ENCODE measurements at places on chromosomes 4 and X.

DNA sequence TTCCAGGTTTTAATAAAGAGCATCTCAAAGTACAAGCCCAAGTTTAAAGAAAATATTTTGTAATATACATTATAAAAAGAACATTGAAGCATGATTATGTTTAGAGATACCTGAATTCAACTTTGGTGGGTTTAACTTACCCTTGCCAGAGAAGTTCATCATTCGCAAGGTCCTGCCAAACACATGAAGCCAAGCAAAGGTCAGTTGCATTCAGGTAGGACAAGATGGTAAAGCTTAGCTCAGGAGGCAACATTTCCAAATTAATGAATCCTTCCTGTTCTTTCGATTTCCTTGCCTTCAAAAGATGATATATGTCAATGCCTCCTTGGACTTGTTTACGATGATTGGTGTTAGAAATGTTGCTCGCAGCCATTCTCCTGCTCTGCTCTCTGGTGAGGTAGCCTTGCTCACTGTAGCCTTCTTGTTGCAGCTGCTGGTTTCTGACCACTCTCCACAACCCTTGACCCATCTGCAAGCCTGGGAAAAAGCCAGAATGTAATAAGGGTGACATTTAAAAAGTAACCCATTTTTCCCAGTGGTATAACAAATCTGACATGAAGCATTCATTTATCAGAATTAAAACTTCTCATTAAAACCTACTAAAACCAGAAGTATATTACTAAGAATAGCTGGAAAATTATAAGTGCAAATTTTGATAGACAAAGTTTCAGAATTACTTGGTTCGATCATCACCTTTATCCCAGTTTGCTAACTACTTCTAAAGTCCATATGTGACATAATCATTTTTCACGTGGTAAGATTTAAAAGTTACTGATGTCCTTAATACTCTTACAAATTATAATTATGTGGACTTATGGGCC is 20.6 kb downstream of the FBXO8 start:
- DNase-seq, result no peak

DNA sequence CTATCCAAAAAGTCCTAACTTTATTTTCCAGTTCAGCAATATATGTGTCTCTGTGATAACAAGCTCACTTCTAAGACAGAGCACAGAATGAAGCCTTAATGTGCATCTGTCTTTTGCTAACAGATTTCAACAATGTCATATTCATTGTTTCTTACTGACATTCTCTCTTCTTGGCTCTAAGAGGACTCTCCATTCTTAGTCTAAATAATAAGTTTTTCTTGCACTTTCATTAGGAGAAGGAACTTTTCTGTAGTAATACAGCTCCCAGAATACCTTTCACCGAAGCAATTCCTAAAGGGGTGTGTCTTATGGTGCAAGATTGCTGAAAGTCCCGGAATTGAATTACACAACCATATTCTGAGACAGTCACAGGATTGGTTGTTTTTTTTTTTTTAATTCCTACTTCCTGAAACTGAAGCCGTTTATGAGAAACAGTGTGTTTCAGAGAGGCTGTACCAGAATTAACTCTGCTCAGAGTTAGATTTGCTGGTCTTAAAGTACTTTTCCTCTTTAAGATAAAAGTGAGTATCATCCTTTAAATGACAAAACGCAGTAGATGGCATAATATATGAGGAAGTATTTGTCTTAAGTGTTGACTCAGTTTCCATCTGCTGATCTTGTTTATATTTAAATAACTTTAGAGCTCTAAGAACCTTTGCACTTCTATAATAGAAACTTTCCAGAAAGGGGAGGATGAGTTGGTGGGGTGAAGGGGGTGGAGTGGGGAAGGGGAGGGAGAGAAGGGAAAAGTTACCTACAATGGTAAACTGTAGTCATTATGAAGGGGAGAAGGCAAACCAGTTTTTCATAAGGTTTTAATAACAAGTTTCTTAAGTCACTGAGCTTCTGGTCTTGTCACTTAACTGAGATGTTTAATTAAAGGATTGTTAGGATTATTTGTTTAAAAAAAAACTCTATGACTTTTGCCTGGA is at the start of gene ALPK1:
ALPK1 (plus strand) TSS at position 421 of the 932 bp plus-strand sequence.
- DNase-seq, result no peak

DNA sequence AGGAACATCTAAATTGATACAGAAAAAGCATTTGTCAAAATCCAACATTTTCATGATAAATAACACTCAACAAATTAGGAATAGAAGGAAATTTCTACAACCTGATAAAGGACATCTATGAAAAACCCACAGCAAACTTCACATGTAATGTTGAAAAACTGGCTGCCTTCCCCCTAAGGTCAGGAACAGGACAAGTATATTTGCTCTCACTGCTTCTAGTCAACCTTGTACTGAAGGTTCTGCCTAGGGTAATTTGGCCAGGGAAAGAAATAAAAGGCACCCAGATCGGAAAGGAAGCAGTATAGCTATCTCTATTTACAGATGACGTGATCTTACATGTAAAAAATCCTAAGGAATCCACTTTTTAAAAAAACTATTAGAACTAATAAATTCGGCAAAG is 97.1 kb upstream of the USP9X start:
- no peak for DNase-seq

GRCh38 chr4:120554086-120554485 is 368.4 kb downstream of the PRDM5 start:
- no peak for DNase-seq

DNA sequence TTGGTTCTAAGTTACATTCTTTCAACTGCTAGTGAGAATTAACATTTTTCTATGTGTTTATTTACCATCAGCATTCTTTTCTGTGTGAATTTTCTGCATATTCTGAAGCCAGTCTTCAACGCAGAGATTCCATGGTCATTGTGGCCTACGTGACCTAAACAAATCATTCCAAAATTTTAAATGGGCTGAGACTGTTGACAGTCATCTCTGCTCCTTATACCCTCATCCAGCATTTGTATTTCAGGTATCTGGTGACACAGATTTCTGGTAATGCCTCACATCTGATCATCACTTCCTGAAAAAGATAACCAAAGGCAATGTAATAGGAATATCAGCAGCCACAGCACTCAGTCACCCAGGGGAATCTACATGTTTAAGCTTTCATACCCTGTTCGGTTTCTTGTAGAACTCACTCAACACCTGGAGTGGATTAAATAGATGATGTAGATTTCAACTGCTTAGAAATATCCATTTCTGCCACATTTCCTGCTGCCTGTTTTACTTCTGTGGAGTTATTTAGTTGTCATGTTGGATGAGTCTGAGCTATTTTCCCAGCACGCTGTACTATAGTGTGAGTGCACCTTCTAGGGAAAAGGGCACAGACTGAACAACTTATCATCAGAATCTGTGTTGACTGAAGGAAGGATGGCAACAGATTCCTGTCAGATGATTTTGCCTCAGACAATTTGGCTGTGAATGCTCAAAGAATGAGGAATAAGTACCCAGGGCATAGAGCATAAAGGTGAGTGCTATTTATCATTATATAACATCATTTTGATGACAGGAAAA is 73.0 kb upstream of the HPGD start:
- DNase-seq, result no peak

- no peak for DNase-seq
Observed at GRCh38 chr4:108488865-108489264, 131.5 kb upstream of the RPL34 start.

GRCh38 chr4:88014386-88014905 is 7.0 kb downstream of the PKD2 start:
- DNase-seq, result no peak

DNA sequence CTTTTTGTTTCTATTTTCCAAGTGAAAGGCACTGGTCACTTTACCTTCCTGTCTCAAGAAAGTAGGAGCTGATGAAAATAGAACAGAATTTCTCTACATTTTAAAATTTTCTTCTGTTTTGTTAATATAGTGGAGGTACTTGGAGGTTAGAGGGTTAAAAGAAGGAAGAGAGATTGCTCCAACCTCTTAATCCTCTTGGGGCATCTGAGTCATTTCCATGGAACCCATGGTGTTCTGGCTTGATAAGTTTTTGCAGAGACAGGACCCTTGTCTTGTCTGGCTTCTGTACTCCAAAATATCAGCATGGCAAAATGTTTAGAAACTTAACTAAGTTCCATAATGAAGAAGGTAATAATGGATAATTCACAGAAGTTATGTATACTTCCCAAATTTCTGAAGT is 727.2 kb downstream of the C4orf33 start:
- no peak for DNase-seq

GRCh38 chr4:22498866-22499265 is 17.0 kb downstream of the ADGRA3 start:
- DNase-seq, result no peak

DNA sequence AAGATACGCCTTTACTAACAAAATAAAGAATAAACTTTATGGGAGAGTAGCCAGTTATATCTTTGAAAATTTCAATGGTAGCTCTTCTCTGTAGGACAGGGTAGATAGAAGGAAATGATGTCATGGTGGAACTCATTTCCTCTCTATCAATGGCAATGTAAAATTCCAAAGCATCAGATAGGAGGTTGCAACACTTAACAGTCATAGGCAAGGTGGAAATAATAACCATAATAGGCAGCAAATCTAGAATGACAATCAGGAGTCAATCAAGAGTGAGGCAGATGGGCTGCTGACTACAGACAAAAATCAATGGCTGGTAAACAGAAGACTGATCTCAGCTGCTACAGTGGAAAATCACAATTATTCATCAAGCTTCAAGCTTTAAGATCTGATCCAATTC is 53.9 kb upstream of the TET2 start:
- no peak for DNase-seq

DNA sequence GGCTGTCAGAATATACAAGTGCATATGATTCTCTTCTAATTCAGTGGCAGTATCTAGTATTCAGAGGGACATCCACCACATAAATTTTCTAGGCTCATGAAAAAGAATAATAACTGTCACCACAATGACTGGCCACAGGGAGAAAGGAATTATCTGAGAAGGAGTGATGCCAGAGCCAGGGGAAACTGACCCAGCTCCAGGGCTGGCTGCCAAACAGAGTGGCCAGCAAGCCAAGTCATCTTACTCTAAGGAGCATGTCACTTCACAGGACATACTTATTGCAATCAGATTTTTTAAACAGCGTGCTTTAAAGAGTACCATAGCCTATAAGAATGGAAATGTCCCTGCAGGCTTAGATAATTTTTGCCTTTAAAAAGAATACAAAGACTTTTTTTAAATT is 5.8 kb upstream of the SEPTIN11 start:
- no peak for DNase-seq

DNA sequence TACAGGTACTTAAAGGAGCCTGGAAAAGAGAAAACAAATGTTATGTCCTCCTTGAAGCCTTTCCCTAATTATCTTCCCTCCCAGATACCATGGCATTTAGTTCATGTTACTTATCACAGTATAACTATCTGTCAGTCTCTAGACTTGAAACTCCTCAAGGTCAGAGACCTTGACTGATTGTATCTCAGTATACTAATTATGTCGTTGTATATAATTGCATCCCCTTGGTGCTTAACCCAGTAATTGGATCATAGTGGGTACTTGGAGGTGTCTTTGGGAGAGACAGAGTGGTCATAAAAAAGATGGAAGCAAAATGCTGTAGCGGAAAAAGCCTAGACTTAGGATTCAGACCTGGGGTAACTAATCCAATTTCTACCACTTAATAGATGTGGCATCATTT is 8.1 kb downstream of the IGBP1 start:
- DNase-seq, result no peak

- DNase-seq, result no peak
Observed at GRCh38 chr4:20625426-20625825, 74.8 kb upstream of the PACRGL start.

DNA sequence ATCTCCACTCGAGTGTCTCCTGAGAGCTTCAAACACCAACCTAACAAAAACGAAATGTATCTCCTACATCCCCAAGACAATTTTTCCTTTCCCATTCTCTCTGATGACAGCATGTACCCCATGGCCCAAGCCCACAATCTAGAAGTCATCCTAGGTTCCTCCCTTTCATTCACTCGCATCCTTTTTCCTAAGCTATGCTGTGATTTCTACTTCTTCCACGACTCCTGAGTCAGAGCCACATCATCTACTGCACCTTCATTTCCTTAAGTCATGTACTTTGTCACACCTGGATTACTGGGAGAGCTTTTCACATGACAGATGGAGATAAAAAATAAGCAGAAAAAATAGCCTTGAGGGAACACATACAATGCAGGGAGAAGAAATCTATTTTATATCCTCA is 20.1 kb downstream of the C4orf36 start:
- DNase-seq, result no peak

DNA sequence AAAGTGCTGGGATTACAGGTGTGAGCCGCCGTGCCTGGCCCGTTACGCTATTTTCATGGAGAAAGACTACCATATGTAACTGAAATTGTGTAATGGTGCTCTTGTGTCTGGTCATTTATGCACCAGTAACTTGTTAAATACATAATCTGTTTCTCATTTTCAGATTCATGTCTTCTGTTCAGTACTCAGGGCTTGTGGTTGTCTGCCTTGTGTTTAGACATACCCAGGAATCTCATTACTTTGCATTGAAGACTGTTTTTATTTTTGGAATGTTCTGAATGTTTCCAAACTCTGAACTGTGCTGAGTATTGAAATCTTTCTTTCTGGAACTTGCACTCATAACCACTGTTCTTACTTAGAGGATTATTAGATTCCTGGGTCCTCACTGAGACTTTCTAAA is 52.8 kb downstream of the PDLIM5 start:
- DNase-seq, result no peak

GRCh38 chr4:2996415-2996814 is 33.0 kb downstream of the GRK4 start:
- DNase-seq, result no peak

- DNase-seq, result no peak
Observed at GRCh38 chr4:146334862-146335449, 120.6 kb downstream of the REELD1 start.

GRCh38 chr4:72432975-72433374 is 136.0 kb downstream of the ADAMTS3 start:
- no peak for DNase-seq

DNA sequence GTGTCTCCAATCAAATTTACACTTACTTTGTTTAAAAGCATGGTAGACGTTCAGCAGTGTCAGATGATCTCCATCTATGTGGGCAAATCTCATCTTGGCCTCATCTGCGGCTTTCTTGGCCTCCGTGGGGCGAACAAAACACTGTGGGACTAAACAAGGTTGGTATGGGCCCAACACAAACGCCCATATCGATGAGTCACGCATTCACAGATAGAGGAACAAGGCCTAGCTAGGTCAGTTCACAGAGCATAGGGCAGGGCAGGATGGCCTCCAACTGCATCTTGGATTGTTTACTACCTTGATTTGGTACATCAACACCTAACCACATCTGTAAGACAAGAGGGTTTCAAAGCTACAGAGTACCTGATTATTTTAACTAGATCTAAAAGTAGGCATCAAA is 47.3 kb downstream of the DHX15 start:
- DNase-seq, result no peak

- DNase-seq, result no peak
Observed at GRCh38 chr4:6446538-6447451, 25.6 kb downstream of the PPP2R2C start.

GRCh38 chr4:110005461-110006056 is 92.9 kb downstream of the EGF start:
- DNase-seq, result no peak

Measured in NCI-H187 (cell line).